A172 (cell line): ENCODE measurements at places on chromosomes 16 and 17.

DNA sequence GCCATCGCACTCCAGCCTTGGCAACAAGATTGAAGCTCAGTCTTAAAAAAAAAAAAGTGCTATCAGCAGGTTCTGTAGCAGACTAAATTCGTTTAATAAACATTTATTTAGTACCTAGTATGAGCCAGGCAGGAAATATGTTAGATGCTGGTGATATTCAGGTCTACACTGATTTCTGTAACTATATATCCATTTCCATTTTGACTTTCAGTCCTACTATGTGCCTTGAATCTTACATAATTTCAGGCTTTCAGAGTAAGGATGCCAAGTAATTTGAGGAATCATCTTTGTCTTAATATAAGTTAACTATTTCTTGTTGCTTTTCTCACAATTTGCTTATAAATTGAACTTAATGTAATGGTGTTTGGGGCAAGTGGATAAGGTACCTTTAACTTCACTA lies 46.2 kb downstream of the CDK12 start:
- no peak for DNase-seq

GRCh38 chr16:47888142-47888541 lies 267.7 kb downstream of the ABCC12 start:
- peak; percentile 64 for DNase-seq

- no peak for DNase-seq
Measured at GRCh38 chr17:47975189-47975822, 4.4 kb downstream of the CDK5RAP3 start.

GRCh38 chr17:10305398-10305797 lies 67.4 kb downstream of the MYH13 start:
- DNase-seq, result no peak
